ENCODE measurements at places on chromosomes 1 and 21. TPM values are rescaled to one million over a fixed set of nuclear protein-coding genes. Genes with fewer than 3 reads are reported as not detected.
A peak's percentile ranks its signal among the peaks of the same experiment; 100 is the strongest.

DNA sequence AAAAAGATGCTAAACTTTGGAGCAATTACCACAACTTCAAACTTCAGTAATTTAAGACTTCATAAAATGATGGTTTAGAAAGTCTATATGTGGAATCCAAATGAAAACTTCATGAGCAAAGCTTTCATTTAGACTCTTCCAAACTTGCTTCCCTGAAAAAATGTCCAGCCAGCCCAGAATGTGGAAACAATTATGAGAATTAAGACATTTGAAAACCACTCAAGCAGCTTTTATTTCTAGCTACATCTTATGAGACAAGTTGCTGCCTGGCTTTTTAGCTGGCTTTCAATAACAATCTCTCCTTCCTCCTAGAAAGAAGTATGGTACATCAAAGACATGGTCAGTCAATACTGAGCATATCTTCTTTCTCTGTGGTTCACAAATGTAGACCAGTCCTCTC lies 21.8 kb downstream of the LPAR3 start:
- H3K4me3 ChIP-seq, result no peak overlapping the region
- H3K4me1 ChIP-seq, result no peaks in the 10 kb centered on the region
- no peaks in the 10 kb centered on the region for H3K36me3 ChIP-seq
- no peak for DNase-seq
- no peak overlapping the region for H3K27ac ChIP-seq

DNA sequence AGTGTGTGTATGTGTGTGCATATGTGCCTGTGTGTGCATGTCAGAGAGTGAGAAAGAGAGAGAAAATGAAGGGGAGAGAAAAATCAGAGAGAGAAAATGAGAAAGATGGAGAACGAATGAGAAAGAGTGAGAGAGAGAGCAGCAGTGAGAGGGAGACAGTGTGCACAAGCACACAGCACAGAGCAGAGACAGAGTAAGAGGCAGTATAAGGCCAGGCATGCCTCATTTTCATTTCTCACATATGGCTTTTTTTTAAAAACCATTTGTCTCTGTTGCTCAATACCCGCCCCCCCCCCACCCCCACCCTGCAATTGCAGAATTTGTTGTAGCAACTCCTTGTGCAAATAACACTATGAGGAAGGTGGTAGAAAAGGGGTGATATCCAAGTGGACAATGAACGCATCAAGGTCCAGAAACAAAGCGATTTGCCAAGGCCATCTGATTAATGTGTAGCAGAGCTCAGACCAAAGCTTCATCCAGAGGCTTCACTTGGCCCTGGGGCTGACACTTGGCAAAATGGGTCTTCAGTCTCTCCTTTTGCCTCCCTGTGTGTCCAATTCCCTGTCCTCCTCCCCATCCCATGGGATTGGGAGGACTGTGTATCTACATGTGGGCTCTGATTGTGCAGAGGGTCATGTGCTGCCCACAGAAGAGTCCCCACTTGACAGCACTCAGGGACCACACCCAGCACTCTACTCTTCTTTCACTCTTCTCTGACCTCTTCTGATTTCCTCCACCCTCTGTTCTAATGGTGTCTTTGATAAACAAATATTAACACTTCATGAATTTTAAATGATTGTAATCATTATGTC lies 38.9 kb upstream of the HSD3B1 start:
- H3K36me3 ChIP-seq, result no peaks in the 10 kb centered on the region
- H3K4me1 ChIP-seq, result peaks cover 8% of the 10 kb centered on the region
- H3K27me3 ChIP-seq, result no peaks in the 10 kb centered on the region
- H3K4me3 ChIP-seq, result no peak overlapping the region

DNA sequence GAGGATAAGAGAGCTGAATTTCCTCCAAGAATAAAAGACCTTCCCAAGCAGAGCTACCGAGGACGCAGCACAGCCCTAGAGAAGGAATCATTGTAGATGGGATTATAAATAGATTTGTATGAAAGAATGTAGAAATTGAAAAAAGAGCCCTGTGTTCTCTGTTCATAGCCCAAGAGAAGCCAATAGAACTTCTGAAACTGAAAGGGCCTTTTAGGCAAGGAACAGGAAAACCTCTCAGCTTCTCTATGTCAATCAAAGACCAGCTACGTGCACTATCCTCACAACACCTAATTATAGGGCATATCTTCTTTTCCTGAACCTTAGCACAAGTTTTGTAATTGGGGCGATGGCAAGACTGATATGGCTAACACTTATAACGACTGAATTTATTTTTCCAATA lies 192.4 kb upstream of the RNPC3 start:
- no peaks in the 10 kb centered on the region for H3K4me1 ChIP-seq
- H3K27ac ChIP-seq, result no peak overlapping the region
- no peaks in the 10 kb centered on the region for H3K27me3 ChIP-seq
- no peak overlapping the region for H3K4me3 ChIP-seq

DNA sequence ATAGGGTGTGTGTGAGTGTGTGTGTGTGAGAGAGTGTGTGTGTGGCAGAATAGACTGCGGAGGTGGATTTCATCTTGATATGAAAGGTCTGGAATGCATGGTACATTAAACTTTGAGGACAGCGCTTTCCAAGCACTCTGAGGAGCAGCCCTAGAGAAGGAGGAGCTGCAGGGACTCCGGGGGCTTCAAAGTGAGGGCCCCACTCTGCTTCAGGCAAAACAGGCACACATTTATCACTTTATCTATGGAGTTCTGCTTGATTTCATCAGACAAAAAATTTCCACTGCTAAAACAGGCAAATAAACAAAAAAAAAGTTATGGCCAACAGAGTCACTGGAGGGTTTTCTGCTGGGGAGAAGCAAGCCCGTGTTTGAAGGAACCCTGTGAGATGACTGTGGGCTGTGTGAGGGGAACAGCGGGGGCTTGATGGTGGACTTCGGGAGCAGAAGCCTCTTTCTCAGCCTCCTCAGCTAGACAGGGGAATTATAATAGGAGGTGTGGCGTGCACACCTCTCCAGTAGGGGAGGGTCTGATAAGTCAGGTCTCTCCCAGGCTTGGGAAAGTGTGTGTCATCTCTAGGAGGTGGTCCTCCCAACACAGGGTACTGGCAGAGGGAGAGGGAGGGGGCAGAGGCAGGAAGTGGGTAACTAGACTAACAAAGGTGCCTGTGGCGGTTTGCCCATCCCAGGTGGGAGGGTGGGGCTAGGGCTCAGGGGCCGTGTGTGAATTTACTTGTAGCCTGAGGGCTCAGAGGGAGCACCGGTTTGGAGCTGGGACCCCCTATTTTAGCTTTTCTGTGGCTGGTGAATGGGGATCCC lies 18.3 kb upstream of the HDAC1 start:
- DNase-seq, result no peak
- no peaks in the 10 kb centered on the region for H3K4me1 ChIP-seq
- no peak overlapping the region for H3K4me3 ChIP-seq
- no peak overlapping the region for H3K27ac ChIP-seq
- no peaks in the 10 kb centered on the region for H3K36me3 ChIP-seq
- H3K27me3 ChIP-seq, result peaks cover 3% of the 10 kb centered on the region

DNA sequence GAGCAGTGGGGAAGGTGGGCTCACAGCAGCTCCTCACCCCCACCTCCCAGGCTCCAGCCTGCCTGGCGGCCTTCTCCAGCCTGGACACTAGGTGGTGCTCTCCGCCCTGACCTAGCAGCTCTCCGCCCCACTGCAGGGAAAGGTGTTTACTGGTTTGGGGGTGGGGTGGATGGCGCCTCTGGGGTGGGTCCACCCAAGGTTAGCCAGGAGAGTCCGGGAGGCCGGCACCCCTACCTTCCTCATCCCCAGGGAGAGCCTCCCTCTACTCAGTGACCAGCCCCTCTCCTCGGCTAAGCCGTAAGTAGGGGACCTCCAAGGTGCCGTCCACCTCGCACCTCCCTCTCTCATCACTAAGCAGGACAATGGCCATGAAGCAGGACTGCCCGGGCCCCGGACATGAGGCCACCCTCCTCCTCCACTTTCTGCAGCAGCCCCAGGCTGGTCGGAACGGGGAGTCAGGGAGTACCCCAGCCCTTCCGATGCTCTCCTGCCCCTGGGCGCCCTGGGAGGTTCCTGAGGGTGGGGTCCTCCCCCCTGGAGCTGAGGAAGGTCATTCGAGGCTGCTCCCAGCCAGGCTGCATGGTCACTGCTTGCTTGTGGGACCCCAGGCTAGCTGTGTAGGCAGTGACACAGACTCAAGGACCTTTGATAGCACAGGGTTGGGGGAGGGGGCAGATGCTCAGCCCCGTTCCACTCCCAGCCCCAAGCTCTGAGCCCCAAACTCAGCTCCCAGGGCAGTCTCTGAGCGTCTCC lies 101.4 kb upstream of the VAMP3 start:
- H3K36me3 ChIP-seq, result no peaks in the 10 kb centered on the region
- H3K27ac ChIP-seq, result peak overlapping the region; percentile 85
- no peaks in the 10 kb centered on the region for H3K27me3 ChIP-seq
- no peak overlapping the region for H3K4me3 ChIP-seq

Gene EPRS1
- polyA plus RNA-seq, result 116 TPM

Gene IL10
- 1.6 TPM for polyA plus RNA-seq

Gene LCK
- 0.46 TPM for polyA plus RNA-seq
